ENCODE measurements at places on chromosomes 1 and 21. TPM values are rescaled to one million over a fixed set of nuclear protein-coding genes. Genes with fewer than 3 reads are reported as not detected.

RGSL1 gene
- not detected for total RNA-seq

CYP4X1 gene
- under 0.01 TPM for total RNA-seq

VSIG8 gene
- not detected for total RNA-seq

C21orf58 gene
- 0.77 TPM for total RNA-seq

DNAJC28 gene
- total RNA-seq = 1.3 TPM

SCAF4 gene
- total RNA-seq = 5.0 TPM

RNF223 gene
- total RNA-seq = 14.6 TPM

HSPB7 gene
- total RNA-seq = under 0.01 TPM

NBPF26 gene
- 46.6 TPM for total RNA-seq

NKAIN1 gene
- total RNA-seq = not detected

HES3 gene
- total RNA-seq = not detected

SPRR1B gene
- total RNA-seq = 91.5 TPM

CHIT1 gene
- total RNA-seq = under 0.01 TPM

KDF1 gene
- 14.7 TPM for total RNA-seq

LINGO4 gene
- under 0.01 TPM for total RNA-seq

TENT5C gene
- total RNA-seq = 1.2 TPM

PRRX1 gene
- not detected for total RNA-seq

C4BPB gene
- not detected for total RNA-seq

NRAS gene
- total RNA-seq = 78.2 TPM

SLAMF9 gene
- 16.6 TPM for total RNA-seq

BTBD8 gene
- 4.1 TPM for total RNA-seq

FNDC10 gene
- 0.26 TPM for total RNA-seq

THEM5 gene
- not detected for total RNA-seq

ZNF648 gene
- total RNA-seq = not detected

CYP2J2 gene
- total RNA-seq = 0.53 TPM

Data from bronchial epithelial cell (primary cell).